ENCODE measurements at places on chromosomes 5 and 9.

DNA sequence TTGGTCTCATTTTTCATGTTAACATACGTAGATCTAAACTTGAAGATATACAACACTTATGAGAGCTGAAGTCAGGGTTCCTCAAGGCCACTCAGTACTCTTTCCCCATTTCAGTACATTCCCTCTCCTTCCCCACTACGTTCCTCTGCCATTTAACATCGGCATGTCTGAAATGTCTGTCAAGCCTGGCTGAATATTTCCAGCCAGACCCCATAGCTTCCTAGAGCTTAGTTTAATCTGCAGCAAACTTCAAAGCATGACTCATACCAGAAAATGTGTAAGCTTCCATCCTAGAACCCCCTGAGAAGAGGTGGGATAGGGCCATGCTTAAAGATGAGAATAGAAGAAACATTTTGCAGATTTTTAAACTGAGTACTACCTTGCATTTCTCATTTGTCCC, 6.2 kb downstream of the GZMA start:
- no peak for DNase-seq

GRCh38 chr5:143471666-143472464, 68.4 kb upstream of the NR3C1 start:
- no peak for DNase-seq

GRCh38 chr5:147332658-147333057, 97.8 kb downstream of the STK32A start:
- DNase-seq, result no peak

DNA sequence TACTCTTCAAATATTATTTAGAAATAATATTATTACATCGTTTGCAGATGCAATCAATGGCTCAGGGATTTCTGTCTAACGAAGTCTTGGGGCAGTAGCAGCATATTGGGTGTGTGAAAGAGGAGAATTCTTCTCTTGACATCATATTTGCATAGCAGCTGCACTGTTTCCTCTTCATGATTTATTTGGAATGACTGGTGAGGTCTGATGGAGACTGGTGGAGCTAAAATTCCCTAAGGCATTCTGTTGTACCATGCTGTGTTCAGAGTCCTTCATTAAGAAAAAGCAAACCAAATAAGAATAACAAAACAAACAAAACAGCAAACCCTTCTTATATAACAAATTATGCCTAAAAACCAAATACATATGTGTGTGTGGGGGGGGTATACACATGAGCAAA, 177.6 kb downstream of the DIRAS2 start:
- DNase-seq, result no peak

- DNase-seq, result no peak
Measured at GRCh38 chr9:100030548-100030947, 68.3 kb downstream of the ERP44 start.

- no peak for DNase-seq
Measured at GRCh38 chr5:105392122-105392709, 1829.6 kb upstream of the NUDT12 start.

DNA sequence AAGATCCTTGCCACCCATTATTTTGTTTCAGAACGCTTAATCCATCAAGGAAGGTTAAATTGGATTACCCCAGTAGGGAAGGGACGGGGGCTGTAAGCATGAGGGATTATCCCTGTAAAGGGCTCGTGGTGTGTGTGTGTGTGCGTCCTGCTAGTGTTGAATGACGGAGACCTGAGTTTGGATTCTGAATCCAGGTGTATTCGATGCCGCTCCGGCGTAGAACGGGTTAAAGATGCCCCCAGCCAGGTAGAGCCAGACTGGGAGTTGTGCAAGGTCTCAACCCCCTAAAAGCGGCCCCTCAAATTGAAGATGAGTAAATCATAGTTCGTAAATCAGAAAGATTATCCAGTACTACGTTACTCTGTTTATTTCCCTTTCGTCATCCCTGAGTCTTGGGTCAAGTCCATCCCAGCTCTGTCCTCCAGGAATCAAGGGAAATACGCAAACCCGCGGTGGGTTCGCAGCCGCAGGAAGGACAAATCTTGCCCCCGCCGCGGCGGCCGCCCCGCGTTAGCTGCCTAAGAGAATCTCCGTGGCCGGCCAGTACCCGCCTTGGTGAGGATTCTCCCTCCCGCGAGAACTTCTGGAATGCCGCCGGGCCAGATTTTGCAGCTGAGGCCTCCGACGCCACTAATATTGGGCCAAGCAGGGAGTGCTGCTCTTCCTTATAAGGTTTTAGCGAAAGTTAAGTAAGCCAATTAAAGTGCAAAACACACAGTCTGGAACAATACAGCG, 586 bp upstream of the MTAP start:
- DNase-seq, result no peak

DNA sequence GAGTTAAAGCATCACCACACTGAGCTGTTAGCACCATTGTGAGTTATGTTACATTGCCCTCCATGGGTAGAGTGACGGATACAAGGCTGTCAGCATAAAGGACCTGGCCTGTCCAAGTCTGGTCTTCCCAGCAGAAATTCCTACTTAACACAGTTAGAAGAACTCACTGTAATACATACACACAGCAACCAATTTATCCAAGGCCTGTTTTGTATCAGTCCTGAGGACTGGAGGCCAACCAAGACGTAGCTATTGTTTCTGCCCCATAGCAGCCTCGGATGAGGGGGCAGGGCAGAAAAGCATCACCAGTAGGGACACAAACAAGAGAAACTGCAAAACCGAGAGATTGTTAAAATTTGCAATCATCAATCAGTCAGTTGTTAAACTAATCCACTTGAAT, 66.0 kb upstream of the CKMT2 start:
- DNase-seq, result no peak

GRCh38 chr5:126562823-126563222, 32.2 kb downstream of the ALDH7A1 start:
- no peak for DNase-seq

- no peak for DNase-seq
Measured at GRCh38 chr9:3455717-3456116, 70.1 kb downstream of the RFX3 start.

DNA sequence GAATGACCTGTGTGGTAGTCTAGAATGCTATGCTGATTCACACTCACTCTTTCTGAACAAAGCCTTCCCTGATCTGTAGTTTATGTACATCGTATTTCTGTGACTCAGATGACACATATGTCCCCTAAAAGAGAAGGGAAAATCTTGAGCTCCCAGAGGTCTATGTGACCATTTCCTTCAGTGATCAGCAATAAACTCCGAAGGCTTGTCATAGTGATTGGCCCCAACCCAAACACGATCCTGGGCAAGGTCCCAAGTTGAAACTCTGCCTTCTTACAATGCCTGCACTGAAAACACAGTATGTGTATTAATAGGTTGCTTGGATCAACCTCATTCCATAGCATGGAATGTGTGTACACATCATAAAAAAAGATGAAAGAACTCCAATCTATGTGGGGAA, 685.8 kb downstream of the MAT2B start:
- DNase-seq, result no peak

DNA sequence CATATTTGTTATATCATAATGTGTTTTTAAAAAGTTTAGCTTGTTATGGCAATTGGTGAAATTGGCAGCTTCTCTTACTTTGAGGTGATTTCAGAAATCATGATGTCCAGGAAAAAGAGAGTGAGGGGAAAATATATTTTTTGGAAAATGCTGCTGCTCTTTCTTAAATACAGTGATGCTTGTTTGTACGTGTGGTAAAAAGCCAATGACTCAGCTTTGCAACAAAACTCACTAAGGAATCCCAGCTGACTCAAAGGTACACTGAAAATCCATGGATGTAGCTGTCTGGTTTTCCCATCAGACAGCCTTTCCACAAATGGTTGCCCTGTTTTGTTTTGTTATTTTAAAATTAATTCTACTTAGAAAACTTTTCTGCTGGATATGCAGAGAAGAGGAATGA, 306.4 kb upstream of the PAPPA start:
- DNase-seq, result no peak

DNA sequence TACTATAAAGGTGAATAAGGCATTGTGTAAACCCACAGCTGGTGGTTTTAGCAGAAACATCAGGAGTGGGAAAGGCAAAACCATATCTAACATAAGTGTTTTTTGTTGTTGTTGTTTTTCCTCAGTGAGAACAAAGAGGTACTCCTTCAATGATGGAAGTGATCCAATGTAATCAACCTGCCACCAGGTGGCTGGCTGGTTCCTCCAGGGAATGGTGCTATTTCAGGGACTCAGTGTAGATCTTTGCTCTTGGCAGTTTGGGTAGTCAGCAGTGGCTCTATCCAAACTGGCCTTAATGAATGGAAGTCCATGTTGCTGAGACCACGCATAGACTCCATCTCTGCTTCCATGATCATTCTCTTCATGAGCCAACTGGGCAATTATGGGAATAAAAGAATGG, 10.8 kb downstream of the DMRTA1 start:
- DNase-seq, result no peak

- DNase-seq, result no peak
Measured at GRCh38 chr5:169404223-169404622, 103.3 kb upstream of the SLIT3 start.

- no peak for DNase-seq
Measured at GRCh38 chr9:5869315-5870019, 21.2 kb upstream of the MLANA start.

GRCh38 chr5:40442346-40442745, 237.4 kb upstream of the PTGER4 start:
- DNase-seq, result no peak

DNA sequence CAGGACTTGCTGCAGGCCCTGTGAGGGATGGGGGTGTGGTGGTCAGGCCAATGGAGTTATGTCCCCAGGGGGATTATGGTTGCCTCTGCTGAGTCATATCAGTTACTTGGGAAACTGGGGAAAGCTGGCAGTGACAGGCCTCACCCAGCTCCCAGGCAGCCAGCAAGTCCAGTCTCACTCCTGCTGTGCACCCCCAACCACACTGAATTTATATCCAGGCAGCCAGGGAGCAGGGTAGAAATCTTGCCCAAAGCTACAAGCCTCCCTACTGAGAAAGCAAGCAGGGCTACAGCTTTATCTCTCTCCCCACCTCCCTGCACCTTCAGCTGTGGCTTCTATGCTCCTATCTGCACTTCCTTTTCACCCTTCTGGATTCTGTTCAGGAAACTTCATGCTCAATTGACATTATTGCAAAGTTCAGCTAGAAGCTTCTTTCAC, 2076.0 kb upstream of the CDH9 start:
- DNase-seq, result no peak

DNA sequence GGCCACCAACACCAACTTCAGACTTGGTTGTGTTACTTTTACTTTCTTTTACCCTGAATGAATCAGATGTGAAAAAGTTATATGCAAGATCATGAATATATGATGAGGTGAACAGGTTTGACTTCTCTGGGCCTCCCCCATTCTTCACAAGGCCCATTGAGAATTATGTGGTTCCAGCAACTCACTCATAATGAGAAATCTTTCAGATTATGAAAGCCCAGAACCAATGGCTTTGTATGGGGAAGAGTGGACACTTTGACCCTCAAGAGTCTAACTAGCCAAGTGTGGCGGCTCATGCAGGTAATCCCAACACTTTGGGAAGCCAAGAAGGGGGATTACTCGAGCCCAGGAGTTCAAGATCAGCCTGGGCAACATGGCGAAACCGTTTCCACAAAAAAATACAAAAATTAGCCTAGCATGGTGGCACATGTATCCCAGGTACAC, 16.1 kb upstream of the LNPEP start:
- DNase-seq, result no peak

GRCh38 chr5:43000914-43001313, 39.2 kb downstream of the ANXA2R start:
- DNase-seq, result no peak

GRCh38 chr9:6655036-6655435, 9.5 kb upstream of the GLDC start:
- no peak for DNase-seq

DNA sequence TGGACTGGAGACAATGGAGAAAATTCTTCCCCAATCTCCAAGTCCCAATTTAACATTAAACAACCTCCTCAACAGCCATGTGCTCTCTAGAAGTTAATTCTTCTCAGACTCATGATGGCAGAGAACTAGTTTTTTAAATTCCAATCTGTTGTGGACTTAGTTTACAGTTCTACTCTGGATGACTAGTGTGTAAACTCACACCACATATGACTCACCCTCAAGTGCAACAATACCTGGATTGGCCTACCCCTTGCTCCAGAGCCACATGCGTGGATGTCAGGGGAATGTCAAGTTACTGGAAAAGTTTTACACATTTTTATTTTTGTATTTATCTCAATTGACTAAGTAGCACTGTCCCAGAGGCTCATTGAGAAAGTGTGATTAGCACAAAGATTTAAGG, 136.0 kb upstream of the EFNA5 start:
- DNase-seq, result no peak

- DNase-seq, result no peak
Measured at GRCh38 chr5:138721979-138722378, 31.2 kb upstream of the CTNNA1 start.

DNA sequence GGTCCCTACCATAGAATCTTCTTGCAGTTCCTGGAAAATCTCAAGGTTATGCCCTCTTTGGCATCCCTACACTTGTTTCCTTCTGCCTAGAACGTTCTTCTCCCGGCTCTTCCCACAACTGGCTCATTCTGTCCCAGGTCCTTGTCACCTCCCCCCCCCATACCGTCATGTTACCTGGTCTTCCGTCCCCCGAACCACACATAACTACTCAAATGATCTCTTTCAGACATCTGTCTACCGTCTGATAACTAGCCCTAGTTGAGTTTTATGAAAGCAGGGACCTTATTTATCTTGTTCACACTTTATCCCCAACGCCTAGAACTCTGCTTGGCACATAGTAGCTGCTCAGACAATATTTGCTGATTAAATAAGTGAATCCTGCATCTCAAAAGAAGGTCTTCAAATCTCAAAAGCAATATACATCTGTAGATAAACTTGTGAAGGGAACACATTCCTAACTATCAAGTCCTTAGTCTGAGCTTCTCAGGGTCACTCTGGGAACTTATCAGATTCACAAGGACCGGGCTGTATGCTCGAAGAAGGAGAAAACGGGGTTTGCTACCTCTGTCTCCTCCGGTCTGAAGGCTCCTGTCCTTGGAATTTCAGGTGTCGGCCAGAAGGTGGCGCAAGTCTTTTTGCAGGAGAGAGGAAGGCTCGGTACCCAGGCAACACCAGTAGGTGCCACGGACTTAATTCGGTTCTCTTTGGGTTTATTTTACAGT, 30.0 kb downstream of the LCP2 start:
- DNase-seq, result peak; percentile 76

GRCh38 chr9:30757723-30758122, 1626.7 kb upstream of the ACO1 start:
- DNase-seq, result no peak

- DNase-seq, result no peak
Measured at GRCh38 chr9:128550770-128551656, 1.4 kb upstream of the SPTAN1 start.

- no peak for DNase-seq
Measured at GRCh38 chr9:105146677-105147076, 97.8 kb upstream of the SLC44A1 start.

DNA sequence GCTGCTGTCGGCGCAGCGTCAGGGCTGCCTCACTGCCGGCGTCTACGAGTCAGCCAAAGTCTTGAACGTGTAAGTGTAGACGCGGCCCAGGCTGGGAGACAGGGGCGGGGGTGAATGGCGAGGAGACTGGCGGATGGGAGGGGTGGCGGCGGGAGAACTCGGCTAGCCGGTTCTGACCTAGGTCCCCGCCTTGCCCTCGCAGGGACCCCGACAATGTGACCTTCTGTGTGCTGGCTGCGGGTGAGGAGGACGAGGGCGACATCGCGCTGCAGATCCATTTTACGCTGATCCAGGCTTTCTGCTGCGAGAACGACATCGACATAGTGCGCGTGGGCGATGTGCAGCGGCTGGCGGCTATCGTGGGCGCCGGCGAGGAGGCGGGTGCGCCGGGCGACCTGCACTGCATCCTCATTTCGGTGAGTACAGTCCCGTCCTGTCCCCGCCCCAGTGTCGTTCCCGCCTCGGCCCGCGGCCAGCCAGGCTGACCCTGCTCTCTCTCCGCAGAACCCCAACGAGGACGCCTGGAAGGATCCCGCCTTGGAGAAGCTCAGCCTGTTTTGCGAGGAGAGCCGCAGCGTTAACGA, 745 bp downstream of the GADD45G start:
- DNase-seq, result peak; percentile 30

Measured in T-helper 17 cell (primary cell).